ENCODE measurements at places on chromosomes 16 and 17.

DNA sequence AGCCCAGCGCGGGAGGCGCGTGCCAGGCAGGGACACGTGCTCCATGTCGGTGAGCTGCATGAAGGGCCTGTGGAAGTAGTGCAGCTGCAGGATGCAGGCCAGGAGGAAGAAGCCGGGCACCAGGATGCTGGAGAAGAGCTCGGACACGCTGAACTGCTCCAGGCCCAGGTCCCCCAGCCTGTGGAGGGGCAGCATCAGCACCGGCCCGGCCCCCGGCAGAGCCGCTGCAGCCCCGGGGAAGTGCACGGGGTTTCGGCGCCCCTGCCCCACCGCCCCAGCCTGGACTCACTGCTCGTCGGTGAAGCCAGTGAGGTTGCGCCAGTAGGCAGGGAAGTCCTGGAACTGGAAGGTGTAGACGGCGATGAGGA is 28.0 kb downstream of the CTU2 start:
- DNase-seq: no peak

DNA sequence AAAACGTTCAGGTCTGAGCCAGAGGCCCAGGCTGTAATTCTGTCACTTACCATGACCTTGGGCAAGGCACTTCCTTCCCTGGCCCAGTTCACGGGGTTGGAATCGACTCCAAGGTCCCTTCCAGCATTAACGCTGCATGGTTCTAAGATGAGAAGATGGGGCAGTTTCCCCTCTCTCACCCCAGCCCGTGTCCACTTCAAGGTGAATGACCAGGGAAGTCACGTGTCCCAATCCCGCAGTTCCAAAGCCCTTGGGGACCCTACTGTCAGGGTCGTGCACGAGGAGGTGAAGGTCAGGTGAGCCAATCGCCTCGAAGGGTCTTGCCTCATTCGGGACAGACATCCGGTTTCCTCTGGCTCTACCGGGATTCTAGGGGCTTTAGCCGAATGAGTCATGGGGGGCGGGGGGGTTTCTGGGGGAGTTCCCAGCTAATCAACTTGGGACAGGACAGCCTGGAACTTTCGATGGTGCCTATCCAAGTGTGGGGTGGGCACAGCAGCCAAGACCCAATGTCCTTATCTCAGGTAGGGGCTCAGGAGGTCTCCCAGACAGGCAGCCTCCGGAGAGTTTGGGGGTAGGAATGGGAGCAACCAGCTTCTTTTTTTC is 762 bp upstream of the CSF3 start:
- DNase-seq: peak; percentile 53

- DNase-seq: no peak
These were observed 60.3 kb downstream of the LYRM1 start for GRCh38 chr16:20960899-20961298.

DNA sequence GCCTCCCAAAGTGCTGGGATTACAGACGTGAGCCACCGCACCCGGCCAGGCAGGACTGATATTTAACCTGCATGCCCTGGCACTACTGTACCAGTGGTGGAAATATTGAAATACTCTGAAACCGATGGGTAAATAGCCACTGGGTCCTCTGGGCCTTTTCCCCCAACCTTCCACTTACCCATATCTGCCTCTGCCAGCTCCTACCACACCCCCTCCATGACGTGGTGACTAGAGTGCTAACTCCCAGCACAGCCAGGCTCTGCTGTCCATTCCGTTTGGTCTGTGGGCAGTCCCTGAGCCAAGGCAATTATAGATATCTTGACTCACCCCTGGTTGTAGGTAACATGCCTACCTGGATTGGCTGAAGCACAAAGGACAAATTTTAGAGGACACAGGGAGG is 187.8 kb downstream of the PRKCB start:
- DNase-seq: no peak

GRCh38 chr16:27491894-27492587 is 57.7 kb downstream of the GTF3C1 start:
- peak; percentile 12 for DNase-seq

DNA sequence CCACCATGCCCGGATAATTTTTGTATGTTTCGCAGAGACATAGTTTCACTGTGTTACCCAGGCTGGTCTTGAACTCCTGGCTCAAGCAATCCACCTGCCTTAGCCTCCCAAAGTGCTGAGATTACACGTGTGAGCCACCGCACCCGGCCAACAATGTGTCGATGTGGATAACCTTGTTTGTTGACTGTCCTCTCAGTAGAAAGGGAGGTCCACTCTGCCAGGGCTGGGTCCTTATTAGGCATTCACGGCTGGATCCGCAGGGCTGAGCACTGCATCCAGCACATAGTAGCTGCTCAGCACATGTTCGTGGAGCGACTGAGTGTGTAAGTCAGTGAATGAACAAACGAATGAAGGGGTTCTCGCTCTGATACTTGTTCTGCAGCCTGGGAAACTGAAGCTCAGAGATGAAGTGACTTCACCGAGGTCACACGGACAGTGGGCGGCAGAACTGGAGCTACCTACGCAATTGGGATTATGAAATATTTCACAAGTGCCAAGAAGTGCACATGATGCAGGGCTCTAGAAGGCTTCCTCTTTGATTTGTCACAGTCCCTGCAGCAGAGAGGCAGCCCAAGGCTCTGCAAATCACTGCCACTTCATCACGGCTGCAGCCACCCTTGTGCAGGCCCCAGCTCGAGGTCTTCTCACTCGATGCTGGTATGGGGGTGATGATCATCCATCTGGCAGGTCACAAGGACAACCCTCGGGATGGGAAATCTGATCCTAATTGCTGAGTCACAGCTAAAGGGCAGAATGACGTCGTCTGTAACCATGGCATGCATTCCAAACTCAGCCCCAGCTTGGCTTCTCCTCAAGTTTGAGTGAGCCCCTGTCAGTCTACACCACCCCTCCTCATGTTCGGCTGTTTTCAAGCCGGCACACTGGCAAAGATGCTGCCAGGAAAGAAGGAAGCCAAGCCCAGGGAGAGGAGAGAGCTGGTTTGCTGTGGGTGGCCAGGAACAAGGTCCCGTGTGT is 28.0 kb upstream of the SNN start:
- peak; percentile 99 for DNase-seq

GRCh38 chr16:67116388-67117311 is 6.9 kb downstream of the PHAF1 start:
- DNase-seq: no peak

GRCh38 chr16:87056551-87056950 is 260.6 kb downstream of the C16orf95 start:
- DNase-seq: no peak

DNA sequence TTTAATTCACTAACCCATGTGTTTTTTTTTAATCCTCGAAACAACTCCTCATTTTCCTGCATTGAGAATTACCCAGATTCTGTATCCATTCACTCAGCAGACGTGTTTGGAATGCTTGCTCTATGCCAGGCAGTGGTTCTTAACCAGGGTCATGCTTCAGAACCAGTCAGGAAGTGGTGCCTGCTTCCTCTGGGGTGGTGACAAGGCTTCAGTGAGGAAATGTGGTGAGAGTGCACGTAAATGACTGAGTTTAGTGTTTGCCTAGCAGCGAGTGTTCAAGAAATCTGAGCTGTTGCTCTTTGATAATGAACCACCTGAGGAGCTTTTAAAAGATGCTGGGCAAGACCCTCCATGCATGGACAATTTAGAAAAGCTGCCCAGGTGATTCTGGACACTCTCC is 9.9 kb downstream of the ZFP90 start:
- DNase-seq: no peak

DNA sequence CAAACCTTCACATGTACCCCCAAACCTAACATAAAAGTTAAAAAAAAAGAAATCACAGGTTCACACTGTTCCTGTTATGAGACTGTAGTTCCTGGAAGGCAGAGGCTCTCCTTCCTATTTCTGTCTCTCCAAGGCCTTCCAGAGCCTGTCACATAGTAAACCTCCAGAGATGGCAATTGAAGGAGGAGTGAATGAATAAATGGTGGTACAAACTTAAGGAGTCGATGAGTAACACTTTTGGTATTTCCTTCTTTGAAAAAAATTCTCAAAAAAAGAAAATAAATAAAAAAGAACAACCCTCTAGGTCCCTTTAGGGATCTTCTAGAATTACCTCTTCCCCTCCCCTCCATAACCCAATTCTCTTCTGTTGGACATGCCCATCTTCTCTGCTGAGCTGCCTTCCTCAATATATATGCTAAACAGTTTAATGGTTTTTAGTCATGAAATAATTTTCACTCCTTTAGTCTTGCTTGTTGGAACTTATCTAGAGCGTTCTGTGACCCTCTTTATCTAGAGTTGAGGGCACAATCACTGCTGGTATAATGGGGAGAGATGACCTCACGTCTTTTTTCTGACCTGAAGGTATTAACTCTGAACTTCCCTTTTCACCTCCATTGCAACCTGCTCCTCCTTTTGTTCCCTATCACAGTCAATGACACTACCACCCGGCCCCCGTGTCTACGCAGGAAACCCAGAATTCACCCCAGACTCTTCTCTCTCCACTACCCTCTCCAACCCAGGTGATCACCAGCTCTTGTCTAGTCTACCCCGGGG is 1.7 kb upstream of the TAF15 start:
- DNase-seq: peak; percentile 76

DNA sequence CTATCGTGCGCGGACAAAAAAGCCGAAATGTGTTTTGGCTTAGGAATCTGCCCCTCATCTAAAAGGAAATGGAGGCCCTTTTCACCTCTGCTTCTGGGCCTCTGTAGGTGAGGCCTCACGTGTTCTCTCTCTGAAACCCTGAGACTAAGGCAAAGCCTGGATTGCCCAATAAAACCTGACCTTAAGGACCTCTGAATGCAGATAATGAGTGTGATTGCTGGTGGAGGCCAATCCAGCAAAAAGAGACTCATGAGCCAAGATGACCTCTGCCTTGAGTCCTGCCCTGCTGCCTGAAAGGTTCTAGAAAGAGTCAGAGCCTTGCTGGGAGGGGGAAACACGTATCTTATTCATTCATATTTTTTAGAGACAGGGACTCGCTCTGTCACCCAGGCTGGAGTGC is 44.5 kb upstream of the ABR start:
- no peak for DNase-seq

DNA sequence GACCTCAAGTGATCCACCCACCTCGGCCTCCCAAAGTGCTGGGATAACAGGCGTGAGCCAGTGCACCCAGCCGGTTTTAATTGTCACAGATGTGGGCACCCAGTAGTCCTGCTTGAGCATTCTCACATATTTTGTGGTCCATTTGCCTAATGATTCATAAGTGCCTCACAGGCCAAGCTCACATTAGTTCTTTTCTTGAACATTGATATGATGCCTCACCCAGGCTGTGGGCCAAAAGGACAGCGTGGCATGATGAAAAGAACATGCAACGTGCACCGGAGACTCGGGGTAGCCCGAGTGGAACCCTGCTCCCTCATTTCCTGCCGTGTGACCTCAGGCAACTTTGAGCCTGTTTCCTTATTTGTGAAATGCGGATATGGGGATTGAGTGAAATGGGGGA is 181.9 kb downstream of the SNX29 start:
- peak; percentile 97 for DNase-seq

GRCh38 chr16:83698964-83699363 is 108.8 kb upstream of the HSBP1 start:
- no peak for DNase-seq

- no peak for DNase-seq
These were observed 28.7 kb upstream of the NGFR start for GRCh38 chr17:49466436-49466835.

GRCh38 chr16:4535627-4536108 is 2.9 kb downstream of the CDIP1 start:
- no peak for DNase-seq

DNA sequence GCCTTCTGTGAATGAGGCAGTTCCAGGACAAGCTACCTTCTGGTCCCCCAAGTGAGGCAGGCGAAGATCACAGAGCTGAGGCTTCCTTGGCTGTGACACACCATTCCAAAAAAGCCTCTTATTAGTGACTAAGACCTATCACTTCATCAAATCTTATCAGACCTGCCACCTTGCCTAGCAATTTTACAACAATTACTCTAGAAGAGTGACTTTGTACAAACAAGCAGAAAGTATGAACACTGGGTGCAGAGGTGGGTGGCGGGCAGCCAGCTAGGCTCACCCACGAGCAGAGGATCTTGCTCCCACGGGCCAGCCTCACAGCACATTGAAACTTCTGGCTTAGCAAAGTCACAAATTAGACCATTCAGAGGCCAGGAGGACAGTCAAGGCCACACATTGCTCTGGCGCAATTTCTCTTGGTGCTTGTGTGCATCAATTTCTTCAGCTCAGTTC is 2.2 kb upstream of the ICAM2 start:
- DNase-seq: no peak

DNA sequence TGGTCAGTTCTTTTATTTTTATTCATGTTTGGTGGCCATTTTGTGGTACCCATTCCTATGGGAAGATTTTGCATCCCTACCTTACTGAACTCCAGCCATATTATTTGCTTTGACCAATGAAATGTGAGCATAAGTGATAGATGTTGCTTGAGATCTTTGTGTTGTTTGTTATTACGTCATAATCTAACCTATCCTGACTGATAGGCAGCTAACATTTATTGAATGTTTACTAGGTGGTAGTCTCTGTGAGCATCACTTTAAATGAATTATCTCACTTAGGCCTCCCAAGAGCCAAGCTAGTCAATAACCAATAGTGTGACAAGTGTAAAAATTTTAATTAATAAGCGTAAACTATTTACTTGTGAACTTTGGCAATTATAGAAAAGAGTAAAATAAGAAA is 37.6 kb downstream of the VMP1 start:
- no peak for DNase-seq

- no peak for DNase-seq
These were observed 147.3 kb downstream of the AATF start for GRCh38 chr17:37096071-37096470.

DNA sequence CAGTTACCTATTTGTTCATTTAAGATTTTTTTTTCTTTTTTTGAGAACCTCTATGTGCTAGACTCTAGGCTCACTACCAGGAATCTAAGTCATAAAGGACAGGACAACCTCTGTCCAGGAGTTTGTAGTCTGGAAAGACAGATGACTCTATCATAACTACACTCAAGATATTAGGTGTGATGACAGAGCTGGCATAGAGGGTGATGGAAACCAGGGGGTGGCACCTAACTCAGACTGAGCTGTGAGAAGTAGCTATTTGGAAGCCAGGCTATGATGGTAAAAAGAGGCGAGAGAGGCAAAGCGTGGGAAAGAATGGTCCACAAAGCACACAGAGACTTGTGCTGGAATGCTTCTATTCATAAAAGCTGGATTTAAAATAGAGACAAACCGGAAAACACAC is 372.3 kb downstream of the SEC14L1 start:
- DNase-seq: no peak

- no peak for DNase-seq
These were observed 2.0 kb upstream of the ACE start for GRCh38 chr17:63474586-63475460.

GRCh38 chr17:61159221-61159814 is 240.3 kb upstream of the TBX2 start:
- no peak for DNase-seq

- DNase-seq: peak; percentile 68
These were observed 21.4 kb downstream of the HIC1 start for GRCh38 chr17:2076087-2076984.

DNA sequence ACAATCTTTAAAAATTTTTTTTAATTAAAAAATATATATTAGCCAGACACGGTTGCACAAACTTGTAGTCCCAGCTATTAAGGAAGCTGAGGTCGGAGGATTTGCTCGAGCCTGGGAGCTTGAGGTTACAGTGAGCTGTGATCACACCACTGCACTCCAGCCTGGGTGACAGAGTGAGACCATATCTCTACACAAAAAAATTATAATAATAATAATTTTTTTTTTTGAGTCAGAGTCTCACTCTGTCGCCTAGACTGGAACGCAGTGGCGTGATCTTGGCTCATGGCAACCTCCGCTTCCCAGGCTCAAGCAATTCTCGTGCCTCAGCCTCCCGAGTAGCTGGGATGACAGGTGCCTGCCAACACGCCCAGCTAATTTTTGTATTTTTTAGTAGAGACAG is 23.8 kb downstream of the LITAF start:
- no peak for DNase-seq

GRCh38 chr16:68289621-68290329 is 21.0 kb downstream of the SLC7A6OS start:
- DNase-seq: peak; percentile 60

All from EL (cell line).